ENCODE measurements at places on chromosomes 4 and X. TPM values are rescaled to one million over a fixed set of nuclear protein-coding genes. Genes with fewer than 3 reads are reported as not detected.

Gene AR
- 6.8 TPM for total RNA-seq

Gene EPGN
- 0.49 TPM for total RNA-seq

Gene CENPVL3
- not detected for total RNA-seq

Gene MAGEA12
- not detected for total RNA-seq

Gene CENPI
- total RNA-seq: 6.0 TPM

Gene COL25A1
- total RNA-seq: 4.1 TPM

Gene DBET
- total RNA-seq: not detected

Gene UGT2B15
- total RNA-seq: not detected

Gene LRIT3
- total RNA-seq: under 0.01 TPM

Gene SMARCA1
- total RNA-seq: 53.9 TPM

Gene MAGEA10
- not detected for total RNA-seq

Gene LPAR4
- 4.7 TPM for total RNA-seq

Gene MAGEB6
- not detected for total RNA-seq

Gene ELOVL6
- 16.5 TPM for total RNA-seq

Gene GPR34
- not detected for total RNA-seq

Gene PABPC1L2B
- total RNA-seq: not detected

Gene F9
- total RNA-seq: not detected

Gene PSAPL1
- total RNA-seq: not detected

Gene SYP
- 0.73 TPM for total RNA-seq

Gene SLC49A3
- 8.5 TPM for total RNA-seq

Gene CCNA2
- 7.8 TPM for total RNA-seq

Gene PNMA6A
- 4.4 TPM for total RNA-seq

Gene HTN1
- total RNA-seq: not detected

Gene CYLC1
- not detected for total RNA-seq

Gene RPL39
- 638 TPM for total RNA-seq

Gene TMPRSS11D
- total RNA-seq: not detected

Gene MBNL3
- total RNA-seq: 4.1 TPM

Gene TMPRSS11E
- total RNA-seq: not detected

Gene SSX4B
- total RNA-seq: not detected

Gene BCOR
- 40.0 TPM for total RNA-seq

Gene ZCCHC12
- total RNA-seq: not detected

Gene SOX3
- not detected for total RNA-seq

Gene CDKL2
- total RNA-seq: 5.7 TPM

Gene SYNPO2
- total RNA-seq: 68.6 TPM

Gene PRDM5
- total RNA-seq: 56.8 TPM

Gene GPC3
- not detected for total RNA-seq

Gene SPARCL1
- not detected for total RNA-seq

Gene LUZP4
- total RNA-seq: not detected

Data from hair follicle dermal papilla cell (primary cell).